ENCODE measurements at places on chromosomes 16 and 17. TPM values are rescaled to one million over a fixed set of nuclear protein-coding genes. Genes with fewer than 3 reads are reported as not detected.

DNA sequence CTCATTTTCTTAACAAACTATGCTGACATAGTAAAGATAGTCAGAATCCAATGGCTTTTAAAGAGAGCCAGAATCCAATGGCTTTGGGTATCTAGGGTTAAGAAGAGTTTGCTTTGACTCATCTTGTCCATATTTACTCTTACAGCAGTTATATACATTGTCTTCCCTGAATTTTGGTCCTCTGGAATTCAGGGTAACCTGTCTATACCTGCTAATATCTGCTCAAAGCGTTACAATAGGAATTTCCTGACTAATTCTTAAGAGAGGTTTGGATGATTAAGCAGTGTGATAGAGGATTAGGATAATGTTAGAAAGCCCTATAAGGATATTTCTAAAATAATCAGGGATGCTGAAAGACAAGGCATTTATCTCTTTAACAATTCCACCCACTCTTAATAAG is 2.0 kb upstream of the CDH8 start:
- no peak for DNase-seq

GRCh38 chr17:42918902-42919521 is 18.4 kb downstream of the G6PC1 start:
- DNase-seq = no peak

- DNase-seq = no peak
These were observed 173.2 kb upstream of the FOXF1 start for GRCh38 chr16:86337138-86337537.

DNA sequence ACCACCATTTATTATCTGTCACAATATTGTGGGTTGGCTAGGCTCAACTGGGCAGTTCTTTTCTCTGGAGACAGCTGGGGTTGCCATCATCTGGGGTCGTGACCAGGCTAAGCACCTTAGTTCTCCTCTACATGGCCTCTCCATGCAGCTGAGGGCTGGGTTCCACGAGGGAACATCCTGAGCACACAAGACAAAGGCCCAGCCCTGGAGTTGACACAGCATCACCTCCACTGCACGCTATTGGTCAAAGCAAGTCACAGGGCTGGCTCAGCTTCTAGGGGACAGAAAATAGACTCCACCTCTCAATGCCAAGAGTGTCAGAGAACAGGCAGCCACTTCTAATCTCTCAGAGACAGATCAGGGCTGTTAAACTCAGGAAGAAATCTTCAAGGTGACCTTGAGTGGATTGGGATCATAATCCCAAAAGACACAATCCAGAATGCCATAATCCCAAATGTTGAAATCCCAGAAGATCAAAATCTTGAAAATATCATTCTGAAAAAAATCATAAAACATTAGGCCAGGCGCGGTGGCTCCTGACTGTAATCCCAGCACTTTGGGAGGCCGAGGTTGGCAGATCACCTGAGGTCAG is 13.0 kb upstream of the USP10 start:
- no peak for DNase-seq

Gene CDH13
- total RNA-seq = 58.0 TPM
